MM.1S (cell line): ENCODE measurements at places on chromosomes 12 and 14.

- H3K36me3 ChIP-seq = no peaks in the 10 kb centered on the region
- H3K4me3 ChIP-seq = no peak overlapping the region
- DNase-seq = no peak
- no peak overlapping the region for H3K27ac ChIP-seq
Measured at GRCh38 chr12:120663741-120664140, 23.2 kb upstream of the MLEC start.

- DNase-seq = no peak
- H3K4me1 ChIP-seq = peaks cover 5% of the 10 kb centered on the region
- no peak overlapping the region for H3K27ac ChIP-seq
- no peaks in the 10 kb centered on the region for H3K27me3 ChIP-seq
Measured at GRCh38 chr12:124725099-124725498, 138.6 kb downstream of the SCARB1 start.

DNA sequence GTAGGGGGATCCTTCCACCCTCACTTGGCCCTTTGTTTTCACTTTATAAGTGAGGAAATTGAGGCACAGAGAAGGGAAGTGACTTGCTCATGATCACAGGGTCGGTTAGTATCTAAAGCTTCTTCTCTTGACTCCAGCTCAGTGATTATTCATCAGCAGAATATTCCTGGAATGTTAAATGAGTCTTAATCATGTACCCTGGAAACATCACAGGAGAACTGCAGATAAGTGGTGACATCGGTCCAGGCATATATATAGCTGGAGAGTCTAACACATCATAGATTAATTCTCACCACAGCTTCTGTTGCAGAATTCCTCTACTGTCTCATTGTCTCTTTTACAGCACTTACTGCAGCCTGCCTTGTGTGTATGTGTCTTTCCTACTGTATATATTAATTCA is 69.9 kb downstream of the PAH start:
- no peak for DNase-seq
- no peak overlapping the region for H3K27ac ChIP-seq
- no peaks in the 10 kb centered on the region for H3K27me3 ChIP-seq
- no peaks in the 10 kb centered on the region for H3K36me3 ChIP-seq
- H3K4me1 ChIP-seq = no peaks in the 10 kb centered on the region
- no peak overlapping the region for H3K4me3 ChIP-seq

DNA sequence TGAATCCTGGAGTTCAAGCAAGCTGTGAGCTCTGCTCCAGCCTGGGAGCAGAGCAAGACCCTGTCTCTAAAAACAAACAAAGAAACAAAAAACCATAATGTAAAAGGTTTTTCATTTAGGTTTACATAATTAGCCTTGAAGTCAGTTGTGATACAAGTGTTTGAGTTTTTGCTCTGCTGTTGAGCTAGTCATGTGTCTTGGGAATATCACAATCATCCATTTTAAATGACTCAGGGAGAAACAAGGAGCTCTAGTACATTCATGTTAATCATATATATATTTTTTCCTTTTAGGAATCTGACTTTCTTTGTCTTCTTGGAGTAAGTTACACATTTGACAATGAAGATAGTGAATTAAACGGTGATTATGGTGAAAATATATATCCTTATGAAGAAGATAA is 12.9 kb downstream of the MIA2 start:
- H3K4me1 ChIP-seq = no peaks in the 10 kb centered on the region
- DNase-seq = no peak
- H3K27ac ChIP-seq = no peak overlapping the region
- no peak overlapping the region for H3K4me3 ChIP-seq

DNA sequence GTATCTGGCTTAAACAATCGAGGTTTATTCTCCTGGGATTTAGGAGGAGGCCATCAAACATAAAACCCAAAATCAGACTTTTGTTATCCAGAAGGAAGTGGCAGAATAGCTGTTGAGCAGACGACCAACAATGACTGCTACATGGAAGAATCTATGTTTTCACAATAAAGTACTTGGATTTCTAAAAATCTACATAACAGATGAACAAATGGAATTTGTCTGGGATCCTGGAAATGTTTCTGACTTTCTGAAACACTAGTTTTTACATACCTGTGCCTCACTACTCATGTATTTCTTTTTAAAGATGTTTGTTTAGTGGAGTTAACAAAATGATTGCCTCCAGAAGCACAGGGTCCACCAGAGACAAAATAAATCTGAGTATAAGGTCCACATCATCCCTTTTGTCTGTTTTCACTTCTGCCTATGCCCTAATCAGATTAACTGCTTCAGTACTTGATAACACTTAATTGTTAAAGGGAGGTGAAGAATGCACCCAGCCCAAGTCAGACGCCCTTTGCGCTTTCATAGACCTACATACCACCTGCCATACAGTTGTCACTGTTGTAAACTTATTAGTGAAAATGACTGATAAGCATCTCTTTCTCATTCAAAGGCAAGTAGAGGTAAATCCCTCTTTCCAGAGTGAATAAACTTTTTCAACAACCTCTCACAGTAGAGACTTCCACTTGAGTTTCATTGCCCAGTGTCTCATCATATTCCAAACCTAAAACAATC is 164.6 kb downstream of the EGLN3 start:
- no peaks in the 10 kb centered on the region for H3K4me1 ChIP-seq
- no peaks in the 10 kb centered on the region for H3K27me3 ChIP-seq
- no peak overlapping the region for H3K4me3 ChIP-seq
- H3K36me3 ChIP-seq = no peaks in the 10 kb centered on the region

DNA sequence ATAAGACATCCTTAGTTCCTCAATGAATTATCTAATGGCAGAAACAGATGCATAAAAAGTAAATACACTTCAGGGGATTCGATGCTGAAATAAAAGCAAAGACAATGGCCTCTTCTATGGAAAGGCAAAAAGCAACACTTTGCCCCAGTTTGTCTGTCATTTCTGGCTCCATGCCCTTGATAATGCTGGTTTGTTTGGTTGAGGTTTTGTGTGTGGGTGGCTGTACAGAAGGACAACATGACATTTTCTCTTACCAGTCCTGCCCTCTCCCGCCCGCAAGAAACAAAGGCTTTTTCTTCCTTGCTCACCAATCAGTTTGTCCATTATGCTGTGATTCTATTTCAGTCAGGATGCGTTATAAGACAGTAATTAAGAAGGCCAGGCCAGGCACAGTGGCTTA is 18.1 kb upstream of the WDR89 start:
- no peak overlapping the region for H3K4me3 ChIP-seq
- no peak for DNase-seq
- no peaks in the 10 kb centered on the region for H3K36me3 ChIP-seq
- no peaks in the 10 kb centered on the region for H3K4me1 ChIP-seq
- no peak overlapping the region for H3K27ac ChIP-seq

- no peaks in the 10 kb centered on the region for H3K36me3 ChIP-seq
- peak within 1 kb of the TSS; percentile 63 for H3K4me3 ChIP-seq
- DNase-seq = peak; percentile 49
- H3K27ac ChIP-seq = no peak within 1 kb of the TSS
Measured at GRCh38 chr14:21024585-21025370, at the start of gene NDRG2. Gene NDRG2, minus strand, starts transcription at chr14:21025061. Its CDS starts 1,746 bp downstream, at chr14:21023315.

DNA sequence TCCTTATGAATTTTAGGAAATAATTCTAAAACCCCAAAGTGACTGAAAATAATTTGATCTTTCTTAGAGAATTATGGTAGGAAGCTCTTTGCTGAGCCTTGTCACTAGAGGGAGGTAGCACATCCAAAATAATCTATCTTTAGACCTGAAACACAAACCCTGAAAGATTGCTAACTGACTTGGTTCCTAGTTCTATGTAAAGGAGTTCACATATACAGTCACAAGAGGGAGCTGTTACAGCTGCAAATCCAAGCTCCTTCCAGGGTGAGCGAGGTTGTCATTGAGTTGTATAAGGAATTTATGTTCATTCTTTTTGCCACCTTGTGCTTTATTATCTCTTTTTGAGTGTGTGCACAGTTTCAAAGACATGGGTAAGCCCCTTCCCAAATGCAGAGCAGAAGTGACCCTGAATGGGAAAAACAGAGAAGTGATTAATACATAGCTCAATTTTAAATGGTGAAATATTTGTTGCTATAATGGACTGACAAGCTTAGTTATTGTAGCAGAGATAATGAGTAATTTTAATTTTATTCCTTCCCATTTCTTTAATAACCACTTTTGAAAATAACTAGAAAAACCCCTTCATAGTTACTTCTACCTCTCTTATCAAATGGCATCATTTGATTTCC is 387.9 kb downstream of the DAD1 start:
- no peaks in the 10 kb centered on the region for H3K36me3 ChIP-seq
- H3K4me3 ChIP-seq = no peak overlapping the region
- H3K27me3 ChIP-seq = no peaks in the 10 kb centered on the region

DNA sequence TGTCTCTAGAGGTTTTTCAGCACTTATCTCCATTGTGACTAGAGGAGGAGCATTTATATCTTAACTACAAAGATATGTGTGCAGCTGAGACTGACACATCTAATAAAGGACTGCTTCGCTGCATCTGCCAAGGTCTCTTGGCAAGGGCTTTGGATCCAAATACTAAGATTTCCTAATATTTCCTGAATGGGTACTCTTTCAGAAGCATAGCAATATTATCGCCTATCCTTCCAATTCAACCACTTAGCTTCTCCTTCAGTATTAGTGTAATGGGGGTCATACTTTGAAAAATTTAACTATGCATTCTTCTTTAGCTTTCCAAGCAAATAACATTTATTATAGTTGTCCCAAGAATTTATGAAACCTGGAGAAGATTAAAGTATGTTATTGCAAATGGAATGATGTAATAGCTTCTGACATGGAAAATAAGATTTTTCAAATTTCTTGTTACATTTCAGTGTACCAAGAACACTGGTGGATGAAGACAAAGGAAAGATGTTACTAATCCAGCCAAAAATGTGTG is 243.0 kb upstream of the PDE3A start:
- H3K4me3 ChIP-seq = no peak overlapping the region
- H3K27me3 ChIP-seq = no peaks in the 10 kb centered on the region

GRCh38 chr14:86626530-86626929 is 1096.6 kb downstream of the FLRT2 start:
- no peak for DNase-seq
- no peak overlapping the region for H3K27ac ChIP-seq
- no peaks in the 10 kb centered on the region for H3K4me1 ChIP-seq
- no peaks in the 10 kb centered on the region for H3K27me3 ChIP-seq

GRCh38 chr14:24212924-24213865 is at the start of gene CHMP4A:
Gene CHMP4A, minus strand, starts transcription at chr14:24213488. Its CDS starts 49 bp downstream, at chr14:24213439.
- DNase-seq = peak; percentile 93
- peaks cover 17% of the 10 kb centered on the region for H3K4me1 ChIP-seq
- peak within 1 kb of the TSS; percentile 97 for H3K27ac ChIP-seq
- peak within 1 kb of the TSS; percentile 79 for H3K4me3 ChIP-seq
- no peaks in the 10 kb centered on the region for H3K36me3 ChIP-seq

- DNase-seq = no peak
- no peaks in the 10 kb centered on the region for H3K36me3 ChIP-seq
- H3K4me1 ChIP-seq = no peaks in the 10 kb centered on the region
- peak overlapping the region; percentile 79 for H3K4me3 ChIP-seq
- no peaks in the 10 kb centered on the region for H3K27me3 ChIP-seq
Measured at GRCh38 chr12:120468821-120469449, 613 bp downstream of the SRSF9 start.

DNA sequence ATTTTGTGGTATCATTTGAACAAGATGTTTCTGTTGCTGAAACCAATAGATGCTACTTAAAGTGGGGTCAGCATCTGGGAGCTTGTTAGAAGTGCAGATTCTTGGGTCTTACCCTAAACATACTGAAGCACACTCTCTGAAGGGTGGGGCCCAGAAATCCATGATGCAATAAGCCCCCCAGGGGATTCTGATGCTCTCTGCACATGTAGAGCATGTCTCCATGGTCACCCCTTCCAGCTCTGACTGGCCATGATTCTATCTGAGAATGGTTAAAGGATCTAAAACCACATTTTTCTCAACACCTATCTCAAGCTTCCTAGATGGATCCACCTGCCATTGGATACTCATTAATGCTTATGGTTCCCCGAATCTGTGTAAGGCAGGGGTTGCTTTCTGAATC is 20.4 kb downstream of the JDP2 start:
- H3K27me3 ChIP-seq = no peaks in the 10 kb centered on the region
- no peak overlapping the region for H3K4me3 ChIP-seq

- H3K36me3 ChIP-seq = no peaks in the 10 kb centered on the region
- no peak overlapping the region for H3K27ac ChIP-seq
- H3K4me1 ChIP-seq = no peaks in the 10 kb centered on the region
- DNase-seq = peak; percentile 18
- no peaks in the 10 kb centered on the region for H3K27me3 ChIP-seq
- no peak overlapping the region for H3K4me3 ChIP-seq
Measured at GRCh38 chr12:119036878-119037825, 55.8 kb downstream of the SRRM4 start.

DNA sequence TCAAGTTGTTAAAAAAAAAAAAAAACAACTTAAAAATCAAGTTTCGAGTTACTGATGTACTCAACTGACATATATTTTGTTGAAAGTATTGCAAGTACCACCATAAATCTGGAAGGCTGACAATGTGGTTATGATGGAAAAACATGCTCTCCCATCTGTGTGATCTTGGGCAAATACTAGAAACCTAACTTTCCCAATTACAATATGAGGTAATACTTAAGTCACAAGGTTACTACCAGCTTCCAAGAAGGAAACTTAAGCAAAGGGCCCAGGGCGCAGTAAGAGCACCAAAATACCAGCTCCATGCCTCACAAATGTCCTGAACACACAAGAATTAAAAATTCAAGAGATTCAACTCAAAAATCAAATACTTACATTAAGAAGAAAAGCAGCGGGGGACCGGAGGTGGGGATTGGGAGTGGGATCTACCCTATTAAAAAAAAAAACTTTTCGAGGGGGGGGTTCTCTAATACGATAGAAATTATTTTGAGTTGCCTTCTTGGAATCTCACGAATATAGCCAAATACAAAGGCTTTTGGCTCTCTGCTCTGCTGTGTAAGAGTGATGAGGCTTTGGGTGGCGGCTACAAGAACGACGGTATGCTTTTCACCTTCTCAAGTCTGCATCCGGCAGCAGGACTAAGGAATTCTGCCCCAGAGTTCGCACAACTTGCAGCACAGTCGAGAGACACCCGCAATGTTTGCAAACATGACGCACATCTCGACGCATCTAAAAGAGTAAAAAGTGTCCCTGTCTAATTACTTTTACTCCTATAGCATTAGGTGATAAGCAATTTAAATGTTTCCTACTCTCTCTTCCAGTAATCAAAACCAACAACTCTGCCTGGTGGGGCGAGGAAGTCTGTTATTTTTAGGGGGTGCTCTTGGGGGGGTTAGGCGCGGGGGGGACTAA is 1.1 kb downstream of the SAV1 start:
- peak; percentile 16 for DNase-seq
- peak overlapping the region; percentile 70 for H3K4me3 ChIP-seq
- H3K27me3 ChIP-seq = no peaks in the 10 kb centered on the region
- no peaks in the 10 kb centered on the region for H3K36me3 ChIP-seq

GRCh38 chr14:69500736-69501135 is 16.2 kb downstream of the PLEKHD1 start:
- H3K36me3 ChIP-seq = no peaks in the 10 kb centered on the region
- no peak for DNase-seq

GRCh38 chr12:6871052-6871957 is 1.8 kb downstream of the SPSB2 start:
- H3K4me3 ChIP-seq = no peak overlapping the region; the same call in 1 of the 2 replicates
- no peaks in the 10 kb centered on the region for H3K27me3 ChIP-seq
- peaks cover 4% of the 10 kb centered on the region for H3K36me3 ChIP-seq
- DNase-seq = peak; percentile 33
- H3K27ac ChIP-seq = peak overlapping the region; percentile 33; the same call in 1 of the 2 replicates
